ENCODE measurements at places on chromosomes 12 and 14.
A peak's percentile ranks its signal among the peaks of the same experiment; 100 is the strongest.

GRCh38 chr12:64730588-64730969, 28.6 kb downstream of the GNS start:
- DNase-seq = no peak

DNA sequence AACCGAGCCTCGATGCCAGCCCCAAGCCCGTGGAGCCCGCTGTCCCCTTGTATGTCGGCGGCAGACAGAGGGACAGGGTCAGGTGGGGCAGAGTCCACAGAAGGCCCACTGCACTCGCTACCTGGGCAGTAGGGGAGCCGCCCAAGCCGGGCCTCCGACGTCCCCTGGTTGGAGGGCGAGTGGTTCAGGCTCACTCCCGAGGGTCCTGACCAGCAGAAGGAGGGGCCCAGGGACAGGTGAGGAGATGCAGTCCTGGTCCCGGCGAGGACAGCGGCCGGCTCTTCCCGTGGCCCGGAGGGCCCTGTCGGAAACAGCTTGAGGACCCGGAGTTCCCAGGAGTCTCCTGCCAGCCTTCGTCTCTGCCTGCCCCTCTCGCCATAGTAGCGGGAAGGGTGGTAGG, 216.7 kb upstream of the SFSWAP start:
- DNase-seq = no peak

DNA sequence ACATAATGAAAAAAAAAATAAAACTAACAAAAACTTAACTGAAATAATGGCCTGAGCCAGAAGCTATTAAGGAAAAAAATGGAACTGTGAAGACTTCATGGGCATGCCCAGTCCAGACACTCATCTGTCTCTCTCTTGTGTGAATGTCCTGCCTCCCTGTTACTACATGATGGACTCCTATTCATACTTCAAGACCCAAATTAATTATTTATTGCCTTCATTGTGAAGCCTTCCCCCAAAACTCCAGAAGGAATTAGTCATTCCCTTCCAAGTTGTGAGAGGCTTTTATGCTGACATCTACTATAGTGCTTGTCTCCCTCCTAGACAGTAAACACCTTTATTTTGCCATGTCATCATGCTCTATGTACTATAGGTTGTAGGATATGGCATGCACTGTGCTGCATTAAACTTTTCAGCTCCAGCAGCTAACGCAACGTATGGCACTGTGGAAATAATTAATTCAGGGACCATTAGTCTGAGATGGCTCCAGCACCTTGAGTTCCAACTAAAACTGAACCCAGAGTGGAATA, 25.0 kb upstream of the C12orf42 start:
- DNase-seq = no peak

GRCh38 chr14:22552001-22552826, 36.8 kb downstream of the DAD1 start:
- DNase-seq = no peak

DNA sequence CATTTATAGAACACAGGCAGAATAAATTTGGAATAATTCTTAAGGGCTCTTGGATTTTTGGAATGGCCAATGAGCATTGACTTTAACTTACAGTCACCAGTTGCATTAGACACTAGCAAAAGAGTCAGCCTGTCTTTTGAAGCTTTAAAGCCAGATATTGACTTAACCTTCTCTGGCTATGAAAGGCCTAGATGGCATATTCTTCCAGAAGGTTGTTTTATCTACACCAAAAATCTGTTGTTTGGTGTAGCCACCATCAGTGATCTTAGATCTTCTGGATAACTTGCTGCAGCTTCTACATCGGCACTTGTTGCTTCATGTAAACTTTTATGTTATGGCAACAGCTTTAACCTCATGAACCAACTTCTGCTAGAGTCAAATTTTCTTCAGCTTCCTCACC, 10.4 kb downstream of the PCNX1 start:
- DNase-seq = no peak

- DNase-seq = no peak
These were observed 15.5 kb upstream of the TMX1 start for GRCh38 chr14:51224551-51224950.

DNA sequence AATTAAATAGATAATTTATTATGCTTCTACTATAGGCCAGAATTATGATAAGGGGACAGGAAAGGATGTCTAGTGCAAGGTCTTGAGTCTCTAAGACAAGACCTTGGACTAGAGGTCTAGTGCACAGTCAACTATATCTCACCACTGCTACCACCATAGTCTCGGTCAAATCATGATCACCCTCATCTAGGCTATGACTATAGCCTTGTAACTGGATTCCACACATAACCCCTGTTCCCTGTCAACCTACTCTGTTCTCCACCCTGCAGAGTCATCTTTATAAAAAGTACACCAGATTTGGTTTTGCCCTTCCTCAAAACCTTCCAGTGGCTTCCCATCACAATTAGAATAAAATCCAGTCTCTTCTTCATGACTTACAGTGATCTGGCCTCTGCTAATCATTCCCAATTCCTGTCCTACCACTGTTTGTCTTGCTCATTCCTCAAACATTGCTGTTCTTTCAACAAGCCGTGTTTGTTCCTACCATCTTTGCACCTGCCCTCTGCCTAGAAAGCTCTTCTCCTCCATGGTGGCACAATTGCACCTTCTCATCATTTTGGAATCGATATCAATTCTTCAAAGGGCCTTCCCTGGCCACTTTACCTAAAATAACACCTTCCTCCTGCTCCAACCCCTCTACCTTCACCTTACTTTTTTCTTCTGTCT, 169.4 kb downstream of the FOXN3 start:
- no peak for DNase-seq

GRCh38 chr12:29208936-29209701, 60.0 kb downstream of the FAR2 start:
- no peak for DNase-seq

DNA sequence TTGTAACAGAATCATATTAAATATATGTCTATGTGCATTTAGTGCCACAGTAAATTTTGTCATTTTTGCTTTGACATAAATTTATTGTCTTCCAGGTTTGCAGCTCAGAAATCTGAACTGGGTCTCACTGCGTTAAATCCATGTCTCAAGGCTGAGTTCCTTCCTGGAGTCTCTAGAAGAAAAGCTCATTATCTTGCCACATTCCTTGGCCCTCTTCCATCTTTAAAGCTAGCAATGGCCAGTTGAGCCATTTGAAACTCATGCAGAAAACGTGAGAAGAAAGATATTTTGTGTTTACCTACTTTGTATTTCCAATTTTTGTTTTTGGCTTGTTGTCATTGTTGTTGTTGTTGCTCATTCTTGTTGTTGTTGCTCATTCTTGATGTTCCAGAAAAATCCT, 10.7 kb downstream of the PRH1 start:
- DNase-seq = no peak

GRCh38 chr12:118870551-118870950, 110.8 kb upstream of the SRRM4 start:
- DNase-seq = peak; percentile 88

GRCh38 chr14:48914382-48914781, 671.8 kb downstream of the RPS29 start:
- DNase-seq = no peak

- no peak for DNase-seq
These were observed 6.5 kb upstream of the ATG101 start for GRCh38 chr12:52063082-52063924.

- DNase-seq = no peak
These were observed 14.2 kb downstream of the KMT5A start for GRCh38 chr12:123398177-123398549.

GRCh38 chr12:52681526-52682380, 1.5 kb upstream of the KRT1 start:
- no peak for DNase-seq

DNA sequence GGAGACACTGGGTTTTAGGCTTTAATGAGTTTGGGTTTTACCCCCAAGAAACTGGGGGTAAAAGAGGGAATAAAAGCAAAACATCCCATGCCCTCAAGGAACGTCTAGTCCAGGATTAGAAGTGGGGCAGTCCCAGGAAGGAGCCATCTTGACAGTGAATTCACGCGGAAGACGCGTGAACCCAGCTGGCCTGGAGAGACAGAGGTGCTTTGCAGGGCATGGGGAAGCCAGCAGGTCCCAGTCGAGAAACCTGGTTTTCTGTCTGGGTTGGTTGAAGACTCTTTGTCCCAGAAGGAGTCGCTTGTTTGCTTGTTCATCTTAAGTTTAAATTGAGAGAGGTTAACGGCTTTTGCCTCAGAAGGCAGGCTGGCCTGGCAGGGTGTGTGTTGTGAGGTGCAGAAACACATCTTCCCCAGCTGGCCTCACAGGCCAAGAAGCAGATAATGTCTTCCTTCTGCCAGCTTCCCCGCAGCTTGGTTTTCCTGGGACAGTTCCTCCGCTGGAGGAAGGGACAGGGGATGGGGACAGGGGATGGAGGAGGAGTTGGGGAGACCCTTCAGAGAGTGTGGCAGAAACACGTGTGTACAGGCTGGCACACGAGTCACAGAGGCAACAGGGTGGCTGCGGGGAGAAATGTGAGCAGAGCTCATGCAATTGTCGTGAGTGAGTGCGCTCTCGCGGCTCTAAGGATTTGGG, 18.5 kb upstream of the CD9 start:
- no peak for DNase-seq

DNA sequence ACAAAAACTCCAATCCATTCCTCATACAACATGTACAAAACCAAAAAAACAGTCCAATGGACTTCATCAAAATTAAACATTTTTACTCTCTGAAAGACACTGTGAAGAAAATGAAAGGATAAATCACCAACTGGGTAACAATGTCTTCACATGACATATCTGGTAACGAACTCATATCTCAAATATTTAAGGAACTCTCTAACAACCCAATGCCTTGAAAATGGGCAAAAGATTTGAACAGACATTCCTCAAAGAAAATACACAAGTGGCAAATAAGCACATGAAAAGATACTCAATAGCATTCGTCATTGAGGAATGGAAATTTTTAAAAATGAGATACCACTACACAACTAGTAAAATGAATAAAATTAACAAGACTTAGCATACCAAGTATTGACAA, 198.7 kb upstream of the RASSF8 start:
- DNase-seq = no peak

- no peak for DNase-seq
These were observed 368.3 kb downstream of the ADGRD1 start for GRCh38 chr12:131321988-131322387.

GRCh38 chr14:73047808-73048207, 10.5 kb upstream of the RBM25 start:
- no peak for DNase-seq

DNA sequence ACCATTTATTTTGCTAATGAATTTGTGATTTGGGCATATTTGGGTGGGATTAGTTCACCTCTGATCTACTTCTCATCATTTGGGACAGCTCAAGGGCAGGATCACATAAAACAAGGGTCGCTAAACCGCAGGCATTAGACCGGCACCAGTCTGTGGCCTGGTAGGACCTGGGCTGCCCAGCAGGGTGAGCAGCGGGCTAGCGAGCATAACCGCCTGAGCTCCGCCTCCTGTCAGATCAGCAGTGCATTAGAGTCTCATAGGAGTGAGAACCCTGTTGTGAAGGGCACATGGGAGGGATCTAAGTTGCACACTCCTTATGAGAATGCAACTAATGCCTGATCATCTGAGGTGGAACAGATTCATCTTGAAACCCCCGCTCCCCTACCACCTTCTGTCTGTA, 785.3 kb downstream of the TRHDE start:
- DNase-seq = no peak

GRCh38 chr12:71218616-71219015, 60.8 kb upstream of the TSPAN8 start:
- no peak for DNase-seq

DNA sequence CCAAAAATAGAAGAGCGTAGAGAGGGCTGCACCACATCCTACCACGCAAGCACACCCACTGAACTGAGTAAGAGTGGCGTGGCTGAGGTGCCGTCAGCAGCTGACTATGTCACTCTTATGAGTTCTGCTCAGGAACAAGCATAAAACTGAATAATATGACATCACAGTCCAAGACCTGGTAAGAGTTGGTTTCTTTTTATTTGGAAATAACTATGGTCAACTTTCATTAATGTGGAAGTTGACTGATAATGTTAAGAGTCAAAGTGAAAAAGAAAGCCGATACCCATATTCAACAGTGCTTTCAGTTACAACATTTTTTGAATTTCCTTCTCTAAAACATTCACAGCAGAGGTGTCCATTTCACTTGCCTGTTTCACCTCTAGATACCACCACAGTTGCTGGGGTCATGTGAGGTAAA, 44.6 kb downstream of the GNS start:
- no peak for DNase-seq

DNA sequence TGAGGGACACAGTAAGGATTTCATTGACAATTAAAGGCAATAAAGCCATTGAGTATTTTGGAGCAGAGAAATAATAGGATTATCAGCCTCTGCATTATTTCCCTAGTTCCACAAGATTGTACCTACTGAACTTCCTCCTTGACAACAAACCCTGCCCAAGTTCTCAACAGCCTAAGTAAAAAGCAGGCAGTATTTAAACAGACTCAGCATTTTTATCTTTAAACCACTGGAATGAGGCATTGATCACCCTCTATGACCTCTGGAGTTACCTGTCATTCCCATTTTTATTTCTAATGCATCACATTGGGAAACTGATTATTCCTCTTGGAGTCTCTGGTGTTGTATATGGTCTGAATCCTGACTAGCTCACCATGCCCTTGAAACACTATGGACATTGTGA, 570.6 kb upstream of the STXBP6 start:
- no peak for DNase-seq

- no peak for DNase-seq
These were observed 476.1 kb upstream of the SOX5 start for GRCh38 chr12:24425601-24425970.

DNA sequence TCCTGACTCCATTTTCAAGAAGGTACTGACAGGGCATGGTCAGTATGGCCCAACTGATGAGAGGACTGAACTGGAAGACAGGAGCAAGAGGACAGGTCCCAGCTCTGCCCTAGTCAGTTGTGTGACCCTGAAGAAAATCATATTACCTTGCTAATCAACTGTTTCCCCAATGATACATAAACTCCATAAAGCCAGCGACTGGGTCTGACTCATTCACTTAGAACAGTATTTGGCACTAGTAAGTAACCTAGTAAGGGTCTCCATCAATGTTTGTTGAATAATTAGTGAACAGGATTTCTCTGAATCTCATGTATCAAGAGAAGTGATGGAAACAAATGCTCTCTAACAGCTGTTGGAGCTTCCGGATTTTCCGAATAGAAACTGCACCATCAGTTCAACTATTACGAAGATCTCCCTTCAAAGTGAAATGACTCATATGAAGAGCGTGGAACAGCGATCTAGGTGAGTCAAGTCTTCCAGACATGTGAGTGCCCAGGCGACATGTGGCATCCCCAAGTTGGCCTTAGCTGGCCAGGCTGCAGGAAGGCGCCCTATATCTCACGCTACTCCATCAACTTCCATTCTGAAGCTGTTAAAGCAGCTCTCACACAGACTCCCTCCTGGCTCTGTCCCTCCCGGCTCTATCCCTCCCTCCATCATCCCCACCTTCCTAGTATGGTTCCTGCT, 94.5 kb downstream of the TTC7B start:
- DNase-seq = no peak

Data from NCI-H187 (cell line).